ENCODE measurements at places on chromosomes 2 and 18.

- no peak for DNase-seq
Observed at GRCh38 chr2:8754106-8754776, 72.4 kb downstream of the ID2 start.

- DNase-seq: no peak
Observed at GRCh38 chr18:44699572-44700261, 19.0 kb downstream of the SETBP1 start.

- DNase-seq: no peak
Observed at GRCh38 chr18:24052053-24052452, 37.5 kb downstream of the TTC39C start.

- DNase-seq: no peak
Observed at GRCh38 chr18:6785001-6785400, 55.5 kb downstream of the ARHGAP28 start.

DNA sequence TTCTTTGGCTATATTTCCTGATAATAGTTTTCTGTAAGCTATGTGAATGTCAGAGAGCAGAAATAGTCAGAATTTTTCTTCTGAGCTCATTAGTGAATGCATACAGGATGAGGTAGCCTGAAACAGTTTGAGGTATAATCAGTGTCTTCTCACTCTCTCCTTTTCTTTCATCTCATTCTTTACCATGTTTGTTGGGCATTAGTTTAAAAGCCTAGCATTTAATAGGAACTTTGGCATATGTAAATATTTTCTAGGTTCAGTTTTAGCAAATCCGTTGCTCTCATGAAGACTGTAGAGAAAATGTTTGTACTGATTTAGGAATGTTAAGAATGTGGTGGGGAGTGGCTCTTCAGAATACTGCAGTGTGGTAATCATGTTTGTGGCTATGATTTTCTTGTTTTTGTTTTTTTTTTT, 119.4 kb downstream of the PARD3B start:
- no peak for DNase-seq

DNA sequence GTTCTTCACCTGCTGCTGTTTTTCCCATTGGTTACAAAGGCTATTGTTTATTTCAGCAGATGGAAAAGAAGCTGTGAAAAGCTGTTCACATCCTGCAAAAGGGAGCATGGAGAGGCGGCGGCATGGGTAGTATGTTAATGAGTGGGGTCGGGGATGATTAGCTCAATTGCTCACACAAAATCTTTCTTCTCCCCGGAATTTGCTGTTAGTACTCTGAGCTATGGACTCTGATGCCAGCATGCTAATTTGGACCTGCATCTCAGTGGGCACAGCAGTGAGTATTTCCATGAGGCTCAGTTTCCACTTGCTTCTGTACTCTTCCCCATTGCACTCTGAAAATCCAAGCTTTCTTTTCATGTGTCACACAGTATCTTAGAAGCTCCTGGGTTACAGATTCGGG, 61.6 kb downstream of the DNER start:
- no peak for DNase-seq

- no peak for DNase-seq
Observed at GRCh38 chr2:189350540-189351209, 90.6 kb upstream of the WDR75 start.

- no peak for DNase-seq
Observed at GRCh38 chr2:144971786-144972335, 451.9 kb upstream of the ZEB2 start.

DNA sequence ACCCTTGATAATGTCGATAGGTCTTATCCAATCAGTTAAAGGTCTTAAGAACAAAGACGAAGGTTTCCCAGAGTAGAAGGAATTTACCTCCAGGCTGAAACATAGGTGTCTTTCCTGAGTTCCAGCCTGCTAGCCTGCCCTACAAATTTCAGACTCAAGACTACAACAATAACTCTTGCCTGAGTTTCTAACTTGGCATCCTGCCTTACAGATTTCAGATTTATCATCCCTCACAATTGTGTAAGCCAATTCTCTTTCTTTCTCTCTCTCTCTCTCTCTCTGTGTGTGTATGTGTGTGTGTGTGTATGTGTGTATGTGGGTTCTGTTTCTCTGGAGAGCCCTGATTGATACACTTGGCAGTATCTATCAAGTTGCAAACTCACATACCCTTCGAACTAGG, 37.2 kb upstream of the B4GALT6 start:
- DNase-seq: no peak

DNA sequence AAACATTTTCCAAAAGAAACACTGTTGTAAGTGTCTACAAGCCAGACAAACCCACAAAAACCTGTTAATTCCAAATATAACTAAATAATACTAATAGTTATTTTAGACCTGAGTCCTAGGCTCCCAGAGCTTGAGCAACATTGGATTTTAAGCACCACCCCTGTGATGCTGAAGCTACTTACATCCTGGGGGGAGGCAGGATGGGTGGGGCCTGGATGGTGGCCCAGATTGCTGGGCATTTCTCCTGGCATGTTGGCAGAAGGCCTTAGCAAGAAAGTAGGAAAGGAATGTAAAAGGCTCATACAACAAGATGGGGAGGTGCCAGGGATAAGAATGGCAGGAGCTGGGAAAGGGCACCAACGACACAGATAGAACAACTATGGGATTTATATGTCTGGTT, 50.7 kb upstream of the OTX1 start:
- no peak for DNase-seq

GRCh38 chr2:127650041-127650784, 4.3 kb downstream of the GPR17 start:
- DNase-seq: peak; percentile 30

DNA sequence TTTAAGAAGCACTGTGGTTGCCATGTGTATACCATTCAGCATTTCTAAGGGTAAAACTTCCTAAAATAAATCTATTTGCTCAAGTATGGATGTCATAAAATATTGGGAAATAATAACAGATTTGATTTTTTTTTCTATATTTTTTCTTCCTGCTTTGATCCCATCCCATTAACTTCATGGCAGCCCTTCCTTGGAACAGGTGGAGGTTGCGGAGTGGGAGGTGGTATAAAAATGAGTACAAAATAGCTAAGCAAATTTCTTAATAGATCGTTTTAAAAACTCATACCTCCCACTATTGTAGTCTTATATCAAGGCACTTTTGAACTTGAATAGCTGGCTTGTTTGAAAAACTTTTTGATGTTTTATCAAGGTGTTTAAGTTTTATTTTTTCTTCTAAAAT, 152.1 kb upstream of the KYNU start:
- no peak for DNase-seq

GRCh38 chr2:232315923-232316299, 62.6 kb upstream of the ALPP start:
- no peak for DNase-seq

GRCh38 chr2:45551862-45552261, 59.2 kb downstream of the SRBD1 start:
- DNase-seq: no peak

DNA sequence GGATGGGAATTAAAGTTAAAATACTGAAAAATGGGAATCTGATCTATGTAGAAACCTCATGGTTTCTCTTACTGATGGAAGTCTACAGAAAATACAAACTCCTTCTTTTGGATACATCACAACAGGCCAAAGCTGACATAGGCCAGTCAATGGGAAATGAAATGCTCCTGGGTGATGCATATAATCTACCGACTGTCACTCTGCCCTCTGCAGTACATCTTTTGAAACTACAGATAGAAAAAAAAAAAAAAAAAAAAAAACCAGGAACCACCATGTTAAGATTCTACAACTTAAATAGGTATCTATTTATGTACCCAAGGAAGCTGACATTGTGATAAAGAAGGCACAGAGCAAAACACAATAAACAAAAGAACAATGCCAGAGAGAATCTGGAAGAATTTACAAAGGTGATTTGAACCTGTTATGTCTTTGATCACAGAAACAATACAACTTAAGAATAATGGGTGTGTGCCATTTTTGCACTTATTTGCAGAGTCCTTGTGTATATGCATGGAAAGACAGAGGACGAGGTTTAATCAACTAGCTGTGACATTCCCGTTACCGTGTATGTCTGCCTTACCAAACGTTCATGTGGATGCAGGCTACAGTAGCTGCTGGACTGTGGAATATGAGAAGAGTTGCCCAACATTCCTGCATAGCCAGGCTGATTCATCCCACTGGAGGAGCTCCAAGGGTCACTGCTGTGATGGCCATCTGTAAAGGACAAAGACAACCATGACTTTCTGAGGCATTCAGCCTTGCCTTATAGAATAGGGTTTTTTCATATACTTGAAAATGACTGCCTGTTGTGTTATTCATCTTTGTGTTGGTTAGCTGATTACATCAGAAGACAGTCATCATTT, 312.7 kb downstream of the TCF4 start:
- DNase-seq: no peak
